Mononuclear cell (primary cell): ENCODE measurements at places on chromosomes 1 and 21. TPM values are rescaled to one million over a fixed set of nuclear protein-coding genes. Genes with fewer than 3 reads are reported as not detected.

The TCHHL1 gene
- not detected for total RNA-seq

The PODN gene
- 0.63 TPM for total RNA-seq

The EVA1C gene
- total RNA-seq: 4.9 TPM

The CITED4 gene
- total RNA-seq: 14.4 TPM

The TPR gene
- 79.2 TPM for total RNA-seq

The MYOG gene
- total RNA-seq: not detected

The SLC45A1 gene
- not detected for total RNA-seq

The SLAMF1 gene
- total RNA-seq: 30.0 TPM

The PIAS3 gene
- 8.0 TPM for total RNA-seq

The COL24A1 gene
- total RNA-seq: 0.84 TPM

The REN gene
- not detected for total RNA-seq

The ASPM gene
- total RNA-seq: 0.84 TPM

The PAX7 gene
- total RNA-seq: not detected

The S100A8 gene
- total RNA-seq: 801 TPM

The SYT14 gene
- under 0.01 TPM for total RNA-seq

The OR10Z1 gene
- total RNA-seq: 0.31 TPM

The ETV3L gene
- 0.10 TPM for total RNA-seq

The SCAF4 gene
- 27.6 TPM for total RNA-seq

The MXRA8 gene
- total RNA-seq: 1.6 TPM

The OR6K6 gene
- not detected for total RNA-seq

The TDRD10 gene
- not detected for total RNA-seq

The GIPC2 gene
- under 0.01 TPM for total RNA-seq

The GJB3 gene
- total RNA-seq: not detected

The S100A3 gene
- not detected for total RNA-seq

The GBP5 gene
- 62.4 TPM for total RNA-seq

The GPR37L1 gene
- total RNA-seq: not detected

The SYNC gene
- 0.10 TPM for total RNA-seq

The ALPL gene
- total RNA-seq: 0.21 TPM

The PLA2G2C gene
- total RNA-seq: under 0.01 TPM

The SH2D1B gene
- total RNA-seq: 14.0 TPM

The WNT3A gene
- not detected for total RNA-seq

The CSRP1 gene
- total RNA-seq: 41.2 TPM

The RGS5 gene
- total RNA-seq: 1.4 TPM

The KIF21B gene
- total RNA-seq: 41.1 TPM

The CFHR5 gene
- not detected for total RNA-seq

The NEK2 gene
- total RNA-seq: 0.52 TPM

The SLC2A5 gene
- 0.73 TPM for total RNA-seq

The RPL22 gene
- total RNA-seq: 224 TPM

The CD58 gene
- 53.7 TPM for total RNA-seq

The GJA9 gene
- total RNA-seq: not detected

The TSPEAR gene
- total RNA-seq: not detected

The DNAJC28 gene
- total RNA-seq: not detected
